ENCODE measurements at places on chromosomes 5 and 9.

DNA sequence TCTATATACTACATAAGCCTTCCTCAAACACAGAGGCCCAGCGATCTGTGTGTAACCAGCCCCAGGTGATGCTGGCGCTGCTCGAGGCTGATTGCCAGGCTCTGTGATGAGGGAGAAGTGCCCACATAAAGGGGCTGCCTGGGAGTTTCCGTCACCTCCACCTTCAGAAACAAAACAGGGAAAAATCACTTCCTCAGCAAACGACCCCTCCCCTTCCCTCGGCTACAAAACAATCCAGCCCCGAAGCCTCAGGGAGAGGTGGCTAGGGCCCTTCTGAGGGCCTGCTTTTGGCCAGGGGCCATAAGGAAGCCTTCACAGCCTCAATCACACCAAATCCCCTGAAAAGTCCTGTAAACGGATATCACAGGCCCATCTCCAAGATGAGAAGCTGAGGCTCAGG lies 51.1 kb downstream of the DAP start:
- DNase-seq, result no peak

DNA sequence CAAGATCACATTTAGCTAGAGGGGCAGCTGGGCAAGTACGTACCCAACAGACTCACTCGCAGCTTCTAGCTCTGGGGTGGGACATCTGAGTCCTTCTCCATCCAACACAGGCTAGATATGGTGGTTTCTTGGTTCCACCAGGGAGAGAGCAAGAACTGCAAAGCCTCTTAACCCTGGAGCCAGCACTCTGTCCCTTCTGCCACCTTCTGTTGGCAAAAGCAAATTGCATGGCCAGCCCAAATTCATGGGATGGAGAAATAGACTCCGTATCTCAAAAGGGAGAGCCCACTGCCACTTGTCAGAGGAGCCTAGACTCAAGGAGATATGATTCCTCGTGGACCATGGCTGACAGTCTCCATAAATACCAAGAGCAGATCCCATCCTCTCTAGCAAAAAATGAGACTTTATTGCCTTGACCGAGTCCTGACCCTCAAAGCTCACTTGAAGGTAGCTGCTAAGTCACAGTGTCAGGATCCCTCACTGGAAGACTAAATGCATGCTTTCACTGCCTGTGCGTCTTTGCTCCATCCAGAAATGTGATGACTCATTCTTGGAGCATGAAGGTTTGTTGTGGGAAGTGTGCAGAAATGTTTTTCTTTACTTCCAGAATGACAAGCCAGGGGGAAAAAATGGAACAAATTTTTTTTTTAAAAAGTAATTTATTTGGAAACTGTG lies 28.8 kb upstream of the ROR2 start:
- DNase-seq, result peak; percentile 58

- no peak for DNase-seq
Measured at GRCh38 chr5:80025069-80025468, 10.1 kb upstream of the THBS4 start.

DNA sequence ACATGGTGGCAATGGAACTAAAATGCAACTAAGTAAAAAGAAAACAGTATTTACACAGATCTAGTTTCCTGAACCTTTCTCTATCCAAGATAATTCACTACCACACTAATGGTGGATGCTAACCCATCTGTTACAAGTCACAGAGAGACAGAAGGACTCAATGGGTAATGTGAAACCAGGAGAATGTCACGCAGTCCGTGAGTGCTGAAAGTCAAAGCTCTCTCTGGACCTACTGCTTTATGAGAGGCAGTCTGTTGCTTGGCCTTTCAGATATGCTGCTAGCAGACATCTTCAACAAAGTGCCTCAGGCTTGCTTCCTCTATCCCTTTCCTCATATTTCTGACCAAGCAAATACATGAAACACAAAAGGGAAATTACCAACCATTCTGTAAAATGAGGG lies 69.0 kb upstream of the GLRX start:
- DNase-seq, result no peak

DNA sequence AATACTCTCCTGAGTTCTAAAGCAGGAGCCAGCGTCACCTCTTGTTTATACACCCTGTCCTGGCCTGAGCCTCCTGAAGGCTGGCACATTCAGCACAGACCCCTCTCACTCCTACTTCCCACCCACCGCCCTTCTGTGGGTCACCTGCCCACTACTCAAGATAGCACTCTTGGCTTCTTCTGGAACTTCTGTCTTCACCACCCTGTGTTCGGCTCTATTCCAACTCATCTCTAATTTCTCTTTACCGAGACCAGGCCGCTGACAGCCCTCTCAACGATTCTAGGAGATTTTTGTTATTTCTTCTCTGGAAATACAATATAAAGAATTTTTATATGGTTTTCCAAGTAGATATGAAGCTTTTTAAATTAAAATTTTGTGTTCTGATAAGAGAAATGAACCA lies 57.4 kb downstream of the IRF1 start:
- no peak for DNase-seq

DNA sequence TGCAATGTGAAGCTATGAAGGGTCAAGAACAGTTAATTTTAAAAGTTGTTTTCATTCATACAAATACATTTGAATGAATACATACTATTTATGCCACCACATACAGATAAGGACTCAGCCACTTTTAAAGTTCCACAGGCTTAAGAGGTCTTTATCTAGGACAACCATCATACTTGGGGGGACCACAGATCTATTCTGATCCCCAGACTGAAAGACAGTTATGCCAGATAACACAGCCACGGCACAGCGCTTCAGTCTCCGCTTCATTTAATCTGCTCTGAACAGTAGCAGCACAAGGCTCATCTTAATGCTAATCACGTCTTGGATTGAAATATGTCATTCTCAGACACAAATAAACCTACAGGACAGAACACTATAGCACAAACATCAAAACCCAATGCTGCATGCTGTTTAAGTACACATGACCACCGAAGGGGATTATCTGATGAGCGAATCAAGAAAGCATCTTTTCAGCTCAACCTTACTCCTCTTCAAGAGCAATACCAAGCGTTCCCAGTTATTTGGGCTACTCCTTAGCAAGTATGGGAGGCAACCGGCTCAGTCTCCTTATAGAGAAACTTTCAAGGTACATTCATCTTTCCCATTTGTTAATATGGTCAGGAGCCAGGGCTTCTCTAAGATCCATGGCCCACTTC lies 33.3 kb downstream of the PUM3 start:
- no peak for DNase-seq

DNA sequence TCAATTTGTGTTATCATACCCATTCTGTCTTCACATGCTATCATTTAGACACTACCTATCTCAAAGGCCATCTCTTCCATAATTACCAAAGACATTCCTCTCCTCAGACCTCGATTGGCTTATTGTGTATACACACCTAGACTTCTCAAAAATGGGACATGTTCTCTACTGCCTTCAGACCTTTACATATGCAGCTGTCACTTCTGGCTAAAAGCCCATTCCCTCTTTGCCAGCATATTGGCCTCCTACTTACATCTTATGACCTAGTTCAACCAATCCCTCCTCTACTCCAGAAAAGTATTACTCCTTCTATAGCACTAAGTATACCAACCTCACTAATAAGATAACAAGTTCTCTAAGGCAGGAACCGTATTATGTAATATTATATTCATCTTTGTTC lies 84.4 kb downstream of the RAPGEF6 start:
- no peak for DNase-seq

GRCh38 chr5:5467737-5468136 lies 45.3 kb downstream of the ICE1 start:
- DNase-seq, result no peak

- no peak for DNase-seq
Measured at GRCh38 chr9:880725-881124, 39.2 kb downstream of the DMRT1 start.

GRCh38 chr9:132192728-132193127 lies 30.9 kb downstream of the NTNG2 start:
- no peak for DNase-seq

- no peak for DNase-seq
Measured at GRCh38 chr5:54669845-54670244, 152.3 kb downstream of the SNX18 start.

GRCh38 chr5:172953776-172954675 lies 5.2 kb upstream of the RPL26L1 start:
- DNase-seq, result no peak

GRCh38 chr5:92991581-92992067 lies 589.4 kb downstream of the NR2F1-AS1 start:
- DNase-seq, result peak; percentile 55

DNA sequence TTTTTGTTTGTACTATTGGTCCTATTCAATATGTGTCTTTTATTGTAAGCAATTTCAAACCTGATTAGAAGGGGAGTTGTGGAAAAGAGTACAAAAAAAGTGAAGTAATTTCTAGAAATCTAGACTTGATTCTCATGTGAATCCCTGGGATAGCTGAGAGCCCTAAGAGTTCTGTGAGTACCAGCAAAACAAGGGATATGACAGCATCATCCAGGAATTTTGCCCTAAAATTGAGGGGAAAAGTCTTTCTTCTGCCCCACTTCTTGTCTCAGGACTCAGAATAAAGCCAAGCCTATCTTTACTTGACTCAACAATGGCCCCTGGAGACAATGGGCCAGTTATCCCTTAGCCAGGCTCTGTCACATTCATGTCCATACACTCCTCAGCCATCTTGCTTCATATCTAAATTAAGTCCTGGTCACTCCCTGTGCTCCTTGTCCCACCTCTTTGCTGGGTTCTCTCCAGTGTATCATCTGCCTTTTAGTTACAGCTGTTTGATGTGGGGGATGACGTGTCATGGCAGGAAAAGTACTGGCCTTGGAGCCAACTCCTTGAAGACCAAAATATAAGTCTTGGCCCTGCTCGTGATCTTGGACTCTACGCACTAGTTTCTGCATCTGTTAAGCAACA lies 81.2 kb downstream of the ADAMTS12 start:
- no peak for DNase-seq

Measured in smooth muscle cell of the brain vasculature (primary cell).